HepG2 (cell line): ENCODE measurements at places on chromosomes 13 and 19. TPM values are rescaled to one million over a fixed set of nuclear protein-coding genes. Genes with fewer than 3 reads are reported as not detected.

GRCh38 chr19:14081797-14082674 lies 3.5 kb downstream of the C19orf67 start:
- DNase-seq = no peak

GAPDHS gene
- not detected in 2 replicates for total RNA-seq

GRCh38 chr13:29754473-29754806 lies 96.0 kb downstream of the UBL3 start:
- DNase-seq = peak; percentile 47

CLC gene
- total RNA-seq = not detected in 2 replicates

GRCh38 chr13:34762312-34762711 lies 179.8 kb upstream of the NBEA start:
- DNase-seq = no peak

ZNF681 gene
- total RNA-seq = not detected in 2 replicates

FREM2 gene
- total RNA-seq = not detected in 2 replicates

MRPS31 gene
- total RNA-seq = 34.1 and 43.5 TPM in 2 replicates

MISP3 gene
- total RNA-seq = 5.2 and 5.4 TPM in 2 replicates

- DNase-seq = no peak
These were observed 9.9 kb upstream of the ATG4D start for GRCh38 chr19:10533646-10534386.

GRCh38 chr13:34748073-34748472 lies 194.0 kb upstream of the NBEA start:
- DNase-seq = no peak

HPN gene
- total RNA-seq = 23.9 and 46.7 TPM in 2 replicates

DNA sequence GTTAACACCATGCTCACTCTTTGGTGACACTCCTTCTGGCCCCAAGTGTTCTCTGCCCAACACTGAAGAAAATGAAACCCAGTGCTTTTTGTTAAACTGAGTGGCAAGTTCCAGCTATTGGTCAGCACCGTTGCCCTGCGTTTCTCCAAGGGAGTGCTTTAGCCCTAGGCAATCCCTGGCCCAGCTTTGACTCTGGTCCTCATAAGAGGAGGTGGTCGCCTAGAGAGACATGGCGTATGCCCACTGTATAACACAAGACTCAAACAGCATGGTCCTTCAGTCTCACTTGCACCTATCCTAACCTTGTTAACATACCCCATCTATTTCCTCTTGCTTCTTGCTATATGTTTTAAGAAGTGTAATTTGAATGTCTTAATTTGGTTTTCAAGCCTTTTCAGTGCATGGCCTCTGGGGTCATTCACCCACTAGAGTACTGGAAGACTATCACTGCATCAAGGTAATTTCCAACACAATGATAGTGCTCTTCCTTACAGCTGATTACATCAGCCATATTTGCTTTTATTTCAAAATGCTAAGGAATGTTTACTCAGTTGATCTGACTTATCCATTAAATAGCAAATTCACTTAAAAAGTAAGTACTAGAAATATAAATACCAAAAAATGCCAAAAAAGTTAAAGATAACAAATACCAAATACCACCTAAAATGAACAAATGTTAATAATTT lies 190.5 kb upstream of the SOX21 start:
- DNase-seq = no peak

DNA sequence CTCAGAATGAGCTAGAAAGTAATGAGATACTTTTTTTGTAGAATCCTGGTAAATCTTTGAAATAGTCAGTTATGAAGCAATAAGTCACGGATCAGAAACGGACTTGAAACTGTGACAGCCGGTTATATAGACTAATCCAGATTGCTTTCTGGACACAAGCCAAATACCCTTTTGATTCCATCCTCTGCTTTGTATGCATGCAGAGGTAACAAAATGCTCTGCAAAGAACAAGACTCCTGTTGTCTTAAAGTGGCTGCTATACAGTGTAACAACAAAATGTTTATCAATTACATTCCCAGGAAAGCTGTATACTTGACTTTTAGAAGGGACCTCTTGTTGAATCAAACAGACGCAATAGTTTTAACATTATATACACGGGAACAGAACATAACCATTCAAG lies 66.5 kb upstream of the STARD13 start:
- peak; percentile 7 for DNase-seq

- no peak for DNase-seq
These were observed 15.7 kb upstream of the SELENOW start for GRCh38 chr19:47762615-47763308.

- DNase-seq = no peak
These were observed 509.8 kb upstream of the SPRY2 start for GRCh38 chr13:80850771-80851170.

GRCh38 chr13:29472332-29472961 lies 123.0 kb downstream of the SLC7A1 start:
- peak; percentile 59 for DNase-seq

INSR gene
- 13.6 and 24.2 TPM in 2 replicates for total RNA-seq

GRCh38 chr13:48954081-48954480 lies 21.6 kb upstream of the FNDC3A start:
- peak; percentile 15 for DNase-seq

GRCh38 chr13:67001363-67001762 lies 228.8 kb downstream of the PCDH9 start:
- no peak for DNase-seq

LEUTX gene
- not detected in 2 replicates for total RNA-seq

- DNase-seq = no peak
These were observed 266.2 kb downstream of the MAB21L1 start for GRCh38 chr13:35210261-35210660.

DNA sequence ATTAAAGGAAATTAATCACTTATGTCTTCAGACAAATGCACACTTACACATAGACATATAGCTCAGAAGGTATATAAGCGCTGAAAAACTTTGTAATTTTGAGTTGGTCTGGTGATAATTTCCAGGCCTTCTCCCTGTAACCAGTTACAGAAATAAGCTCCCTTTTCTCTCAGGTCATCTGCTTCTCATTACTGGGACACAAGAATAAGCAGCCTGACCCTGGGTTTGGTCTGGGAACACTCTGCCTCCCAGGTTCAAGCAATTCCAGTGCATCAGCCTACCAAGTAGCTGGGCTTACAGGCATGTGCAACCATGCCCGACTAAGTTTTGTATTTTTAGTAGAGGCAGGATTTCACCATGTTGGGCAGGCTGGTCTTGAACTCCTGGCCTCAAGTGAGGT lies 274.5 kb downstream of the LMO7 start:
- DNase-seq = no peak

- no peak for DNase-seq
These were observed 32.6 kb upstream of the RFC3 start for GRCh38 chr13:33785384-33785783.

DNA sequence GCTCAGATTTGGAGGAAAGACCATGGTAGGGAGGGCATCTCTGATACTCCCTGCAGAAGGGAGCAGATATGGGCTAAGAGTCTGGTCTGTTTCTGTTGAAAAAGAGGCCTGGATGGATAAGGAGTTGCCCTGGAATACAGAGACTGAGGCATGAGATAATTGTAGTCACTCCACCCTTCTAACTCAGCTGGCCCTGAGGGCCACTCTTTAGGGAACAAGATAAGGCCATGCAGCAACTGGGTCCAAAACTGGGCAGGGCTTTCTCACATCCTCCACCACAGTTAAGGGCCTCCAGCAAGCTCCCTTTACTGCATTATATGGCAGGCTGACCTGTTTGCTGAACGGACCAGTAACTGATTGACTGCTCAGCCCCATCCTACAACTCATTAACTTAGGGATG lies 1.3 kb downstream of the ZNF749 start:
- DNase-seq = no peak

DNA sequence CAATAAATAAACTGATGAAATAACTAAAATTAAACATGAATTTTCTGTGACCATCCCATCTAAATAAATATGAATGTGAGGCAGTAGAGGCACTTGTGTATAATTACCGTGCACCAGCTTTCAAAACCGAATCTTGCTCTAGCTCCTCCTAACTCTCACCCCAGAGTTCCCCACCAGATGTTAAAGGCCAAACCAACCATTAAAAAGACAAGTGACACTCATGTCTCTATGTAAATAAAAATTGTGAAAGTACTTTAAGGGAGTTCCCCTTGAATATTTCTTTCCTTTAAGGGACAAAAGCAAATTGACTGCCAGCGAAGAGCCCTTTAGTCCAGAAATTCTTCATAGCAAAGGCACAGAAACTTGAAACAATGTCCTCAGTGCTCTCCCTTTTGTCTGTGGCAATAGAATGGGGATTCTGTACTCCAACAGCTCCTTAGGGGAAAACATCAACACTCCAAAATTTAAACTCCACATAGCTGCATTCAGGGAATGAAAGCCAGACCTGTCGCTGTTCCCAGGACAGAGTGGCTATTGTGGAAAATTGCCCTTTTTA lies 101.7 kb upstream of the SOX21 start:
- no peak for DNase-seq

HNRNPL gene
- 270 and 278 TPM in 2 replicates for total RNA-seq

DNA sequence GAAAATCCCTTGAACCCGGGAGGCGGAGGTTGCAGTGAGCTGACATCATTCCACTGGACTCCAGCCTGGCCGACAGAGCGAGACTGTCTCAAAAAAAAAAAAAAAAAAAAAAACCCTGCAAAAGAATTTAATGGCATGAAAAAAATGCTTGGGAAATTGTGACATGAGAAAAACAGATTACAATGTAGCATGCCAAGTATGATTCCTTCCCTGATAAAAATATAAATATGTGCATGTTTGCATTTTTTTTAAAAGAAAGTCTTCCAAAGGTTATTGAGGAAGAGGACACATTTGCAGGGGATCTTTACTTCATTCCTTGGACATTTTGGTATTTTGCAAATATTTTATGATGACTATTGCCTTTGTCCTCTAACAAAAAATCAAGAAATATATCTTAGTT lies 14.5 kb upstream of the ZBTB32 start:
- no peak for DNase-seq

GRCh38 chr19:996051-996838 lies 4.0 kb upstream of the GRIN3B start:
- DNase-seq = no peak

RYR1 gene
- not detected in 2 replicates for total RNA-seq

DNA sequence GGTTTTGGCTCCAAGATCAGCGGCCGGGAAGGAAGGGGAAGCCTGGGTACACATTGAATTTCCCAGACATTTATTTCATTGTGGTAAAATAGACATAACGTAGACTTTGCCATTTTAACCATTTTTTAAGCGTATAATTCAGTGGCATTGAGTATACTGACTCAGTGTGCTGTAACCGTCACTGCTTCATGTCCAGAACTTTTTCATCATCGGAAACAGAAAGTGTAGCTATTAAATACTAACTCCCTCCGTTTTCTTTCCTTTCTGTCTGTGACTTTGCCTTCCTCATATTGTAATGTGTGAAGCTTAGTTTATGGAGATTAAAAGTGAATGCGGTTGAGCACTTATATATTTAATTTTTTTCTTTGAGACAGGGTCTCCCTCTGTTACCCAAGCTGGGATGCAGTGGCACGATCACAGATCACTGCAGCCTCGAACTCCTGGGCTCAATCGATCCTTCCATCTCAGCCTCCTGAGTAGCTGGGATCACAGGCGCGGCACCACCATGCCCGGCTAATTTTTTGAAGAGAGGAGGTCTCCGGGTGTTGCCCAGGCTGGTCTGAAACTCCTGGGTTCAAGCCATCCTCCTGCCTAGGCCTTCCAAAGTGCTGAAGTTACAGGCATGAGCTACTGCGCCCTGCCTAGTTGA lies 1.4 kb downstream of the HNRNPM start:
- DNase-seq = no peak

GRCh38 chr19:4730740-4731171 lies 7.1 kb upstream of the DPP9 start:
- no peak for DNase-seq

CRLF1 gene
- 105 and 217 TPM in 2 replicates for total RNA-seq
